Fibroblast of gingiva (primary cell): ENCODE measurements at places on chromosomes 7 and 10.

GRCh38 chr7:1534330-1535099 is 4.0 kb downstream of the MAFK start:
- DNase-seq: no peak

DNA sequence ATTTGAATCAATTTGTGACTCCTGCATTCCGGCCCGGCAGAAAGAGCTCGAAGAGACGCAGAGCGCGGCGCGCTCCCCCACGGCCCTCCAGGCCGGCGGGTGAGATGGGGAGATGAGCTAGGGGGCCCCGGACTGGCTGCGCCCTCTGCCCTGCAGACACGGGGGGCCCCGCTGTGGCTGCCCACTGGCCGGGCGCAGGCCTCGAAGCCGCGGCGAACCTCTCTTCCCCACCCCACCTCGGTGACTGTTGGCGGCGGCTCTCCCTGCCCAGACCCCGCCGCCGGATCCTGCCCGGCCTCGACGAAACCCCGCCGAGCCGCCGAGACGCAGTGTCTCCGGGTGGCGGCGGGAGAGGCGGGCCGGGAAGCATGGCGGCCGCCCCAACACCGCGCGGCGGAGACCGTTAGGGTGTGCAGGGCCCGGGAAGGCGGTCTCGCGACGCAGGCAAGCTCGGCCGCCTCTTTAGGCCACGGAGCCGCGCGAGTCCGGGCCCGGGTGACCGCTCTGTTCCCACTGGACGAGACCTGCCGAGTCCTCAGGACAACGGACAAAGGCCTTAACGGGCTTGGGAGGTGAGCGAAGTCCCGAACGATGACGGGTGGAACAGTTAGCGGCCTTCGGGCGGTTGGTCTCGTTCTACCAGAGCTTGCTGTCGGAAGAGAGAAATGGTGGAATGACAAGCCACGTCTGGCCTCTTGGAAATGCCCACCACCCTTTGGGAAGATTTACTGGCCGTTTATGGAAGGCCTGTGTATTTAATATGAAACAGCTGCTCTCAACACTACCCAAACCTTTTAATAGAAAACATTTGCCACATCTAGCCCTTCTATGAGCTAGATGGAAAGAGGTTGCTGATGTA is 24.3 kb downstream of the NUP42 start:
- no peak for DNase-seq

DNA sequence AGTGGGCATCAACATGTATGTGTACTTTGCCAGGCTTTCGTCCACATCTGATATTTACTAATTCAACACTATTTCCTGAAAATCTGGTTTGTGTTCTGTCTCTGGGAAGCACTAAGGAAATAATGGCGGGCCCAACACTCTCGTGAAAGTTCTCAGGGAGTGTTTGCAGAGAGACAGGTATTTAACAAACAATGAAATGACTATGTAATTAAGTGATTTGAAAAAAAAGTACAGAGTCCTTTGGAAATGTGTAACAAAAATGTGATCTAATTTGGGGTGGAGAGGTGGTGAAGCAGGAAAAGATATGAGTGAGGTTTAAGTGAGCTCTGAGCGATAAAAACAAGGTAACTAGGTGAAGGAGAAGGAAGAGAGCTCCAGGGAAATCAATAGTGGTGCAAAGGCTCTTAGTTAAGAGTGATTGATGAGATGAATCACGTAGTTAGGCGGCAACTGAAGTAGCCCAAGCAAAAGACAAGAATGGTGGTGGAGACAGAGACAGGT is 95.3 kb upstream of the DNAJB12 start:
- DNase-seq: no peak

- DNase-seq: peak; percentile 21
Measured at GRCh38 chr10:74683067-74683466, 143.3 kb upstream of the KAT6B start.

DNA sequence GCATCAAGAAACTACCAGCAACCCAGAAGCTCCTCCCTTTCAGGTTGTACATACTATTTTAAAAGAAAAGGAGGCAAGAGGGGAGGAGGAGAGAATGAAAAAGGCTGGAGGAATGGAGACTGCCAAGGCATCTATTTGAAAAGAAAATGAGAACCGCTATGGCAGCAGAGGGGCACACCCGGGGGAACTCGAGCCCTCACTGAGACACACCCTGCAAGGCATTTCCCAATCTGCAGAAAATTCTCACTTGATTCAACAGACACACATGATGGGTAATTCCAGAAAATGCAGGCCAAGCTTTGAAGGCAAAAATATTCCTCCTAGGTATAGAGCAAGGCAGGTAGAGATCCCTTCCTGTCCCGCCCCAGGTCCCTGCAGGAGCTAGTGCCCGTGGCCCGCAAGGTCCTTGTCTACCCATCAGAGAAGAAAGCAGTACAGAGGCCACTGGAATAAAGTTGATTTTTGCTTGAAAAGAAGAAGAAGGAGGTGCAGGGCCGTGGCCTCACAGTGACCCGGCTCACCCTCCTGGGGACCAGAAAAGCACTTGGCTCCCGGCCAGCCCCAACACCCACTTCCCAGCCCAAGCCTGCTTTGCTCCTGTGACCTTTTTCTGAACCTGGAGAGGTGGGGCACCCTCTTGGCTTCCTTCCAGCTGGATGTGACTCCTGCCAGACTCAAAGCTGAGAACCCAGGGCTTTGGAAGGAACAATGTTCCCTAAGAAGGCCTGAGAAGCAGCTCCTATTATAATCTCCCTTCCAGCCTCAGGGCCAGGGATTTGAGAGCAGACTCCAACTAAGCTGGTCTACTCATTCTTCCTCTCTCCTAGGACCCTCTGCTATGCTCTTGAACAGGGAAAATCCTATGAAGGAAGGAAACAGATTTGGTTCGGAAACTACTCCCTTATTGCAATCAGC is 6.2 kb upstream of the PIK3CG start:
- no peak for DNase-seq

DNA sequence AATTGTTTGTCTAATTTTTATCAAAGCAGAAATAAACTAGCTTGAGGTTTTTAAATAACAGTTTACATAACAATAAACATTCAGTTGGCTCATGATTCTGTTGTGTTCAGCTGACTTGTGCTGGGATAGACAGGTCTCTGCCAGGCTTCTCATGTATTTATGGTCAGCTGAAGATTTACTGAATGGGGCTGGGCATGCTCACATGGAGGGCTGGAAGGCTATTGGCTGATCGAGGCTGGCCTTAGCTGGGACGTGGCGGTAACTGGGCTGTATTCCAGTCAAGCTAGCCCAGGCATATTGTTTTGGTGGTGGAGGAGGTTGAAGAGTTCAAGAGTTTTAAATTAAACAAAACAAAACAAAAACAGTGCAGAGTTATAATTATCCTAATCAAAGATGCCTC is 251.0 kb upstream of the MTPN start:
- no peak for DNase-seq

- DNase-seq: no peak
Measured at GRCh38 chr7:69659983-69660382, 61.7 kb downstream of the AUTS2 start.

GRCh38 chr10:75272896-75273295 is 37.1 kb upstream of the COMTD1 start:
- DNase-seq: no peak

DNA sequence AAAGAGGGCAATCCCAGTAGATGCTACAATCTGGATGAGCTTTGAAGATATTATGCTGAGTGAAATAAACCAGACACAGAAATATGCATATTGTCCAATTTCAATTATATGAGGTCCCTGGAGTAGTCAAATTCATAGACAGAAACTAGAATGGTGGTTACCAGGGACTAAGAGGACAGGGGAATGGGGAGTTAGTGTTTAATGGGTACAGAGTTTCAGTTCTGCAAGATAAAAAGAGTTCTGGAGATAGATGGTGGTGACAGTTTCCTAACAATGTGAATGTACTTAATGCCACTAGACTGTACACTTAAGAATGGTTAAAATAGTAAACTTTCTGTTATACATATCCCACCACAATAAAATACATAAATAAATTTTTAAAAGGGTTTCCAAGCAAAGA is 236.6 kb downstream of the ELMO1 start:
- no peak for DNase-seq

GRCh38 chr10:122117475-122117874 is 128.5 kb downstream of the TACC2 start:
- no peak for DNase-seq

GRCh38 chr10:133440633-133441285 is 13.0 kb upstream of the SCART1 start:
- no peak for DNase-seq

GRCh38 chr7:69367780-69368179 is 230.5 kb upstream of the AUTS2 start:
- DNase-seq: no peak

GRCh38 chr7:131970602-131971001 is 414.2 kb upstream of the PODXL start:
- no peak for DNase-seq

- DNase-seq: no peak
Measured at GRCh38 chr10:59245686-59246085, 69.2 kb downstream of the PHYHIPL start.

- no peak for DNase-seq
Measured at GRCh38 chr10:114499630-114500190, 95.4 kb upstream of the AFAP1L2 start.

- no peak for DNase-seq
Measured at GRCh38 chr10:93250010-93250409, 176.3 kb downstream of the CYP26A1 start.

GRCh38 chr10:120253131-120253530 is 203.9 kb upstream of the PLPP4 start:
- DNase-seq: no peak

DNA sequence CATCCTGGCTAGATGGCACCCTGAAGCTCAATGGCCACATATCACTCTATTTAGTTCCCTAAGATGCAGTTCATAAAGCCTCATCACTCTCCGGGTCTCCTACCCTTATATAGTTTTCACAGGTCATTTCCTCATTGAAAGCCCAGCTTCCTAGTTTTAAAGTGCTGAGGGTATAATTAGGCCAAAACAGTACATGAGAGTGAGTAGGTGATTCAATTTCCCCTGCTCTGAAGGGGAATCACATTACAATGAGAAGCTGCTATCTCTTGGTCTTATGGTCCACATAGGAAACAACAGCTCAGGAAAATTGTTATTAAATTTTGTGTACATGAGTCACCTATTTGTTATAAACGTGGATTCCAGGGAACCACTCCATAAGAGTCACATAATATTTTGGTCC is 162.0 kb downstream of the SEMA3E start:
- no peak for DNase-seq

DNA sequence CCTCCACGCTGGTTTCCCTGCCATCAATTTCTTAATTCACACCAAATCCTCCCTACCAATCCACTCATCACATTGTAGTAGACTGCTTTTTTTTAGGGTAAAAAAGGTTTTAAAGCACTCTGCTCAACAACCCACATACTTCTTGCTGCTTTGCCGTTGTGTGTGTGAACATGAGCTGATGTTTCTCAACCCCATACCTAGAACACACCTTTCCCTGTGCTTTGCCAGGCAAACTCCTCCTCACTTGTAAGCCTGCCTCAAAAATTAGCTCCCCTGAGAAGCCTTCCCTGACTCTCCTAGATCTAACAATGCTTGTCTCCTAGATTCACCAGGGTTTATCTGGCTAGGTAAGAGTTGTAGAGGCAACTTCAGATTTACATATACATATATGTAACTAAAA is 119.0 kb upstream of the FAM133B start:
- DNase-seq: no peak

- no peak for DNase-seq
Measured at GRCh38 chr7:143042159-143042789, 9.9 kb upstream of the OR6V1 start.

GRCh38 chr10:119775529-119775928 is 49.7 kb downstream of the INPP5F start:
- DNase-seq: no peak

DNA sequence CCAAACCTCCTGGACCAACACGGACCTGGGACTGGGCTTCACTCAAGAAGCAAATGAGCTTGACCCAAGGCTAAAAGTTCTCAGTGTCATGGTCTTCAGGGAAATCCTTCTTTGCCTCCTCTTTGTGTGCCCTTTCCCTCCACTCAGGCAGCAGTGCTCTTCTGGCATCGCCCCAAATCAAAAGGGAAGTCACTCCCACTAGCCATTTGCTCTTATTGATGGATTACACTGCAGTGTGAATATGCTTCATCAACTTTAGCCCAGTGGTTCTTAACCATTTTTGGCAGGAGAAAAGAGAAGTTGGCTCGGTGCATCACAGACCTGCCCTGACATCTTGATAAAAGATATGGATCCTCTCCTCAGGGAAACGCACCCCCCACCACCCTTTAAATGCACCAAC is 19.2 kb upstream of the IKZF1 start:
- DNase-seq: no peak

GRCh38 chr10:61903221-61903927 is 1.9 kb downstream of the ARID5B start:
- DNase-seq: peak; percentile 62

DNA sequence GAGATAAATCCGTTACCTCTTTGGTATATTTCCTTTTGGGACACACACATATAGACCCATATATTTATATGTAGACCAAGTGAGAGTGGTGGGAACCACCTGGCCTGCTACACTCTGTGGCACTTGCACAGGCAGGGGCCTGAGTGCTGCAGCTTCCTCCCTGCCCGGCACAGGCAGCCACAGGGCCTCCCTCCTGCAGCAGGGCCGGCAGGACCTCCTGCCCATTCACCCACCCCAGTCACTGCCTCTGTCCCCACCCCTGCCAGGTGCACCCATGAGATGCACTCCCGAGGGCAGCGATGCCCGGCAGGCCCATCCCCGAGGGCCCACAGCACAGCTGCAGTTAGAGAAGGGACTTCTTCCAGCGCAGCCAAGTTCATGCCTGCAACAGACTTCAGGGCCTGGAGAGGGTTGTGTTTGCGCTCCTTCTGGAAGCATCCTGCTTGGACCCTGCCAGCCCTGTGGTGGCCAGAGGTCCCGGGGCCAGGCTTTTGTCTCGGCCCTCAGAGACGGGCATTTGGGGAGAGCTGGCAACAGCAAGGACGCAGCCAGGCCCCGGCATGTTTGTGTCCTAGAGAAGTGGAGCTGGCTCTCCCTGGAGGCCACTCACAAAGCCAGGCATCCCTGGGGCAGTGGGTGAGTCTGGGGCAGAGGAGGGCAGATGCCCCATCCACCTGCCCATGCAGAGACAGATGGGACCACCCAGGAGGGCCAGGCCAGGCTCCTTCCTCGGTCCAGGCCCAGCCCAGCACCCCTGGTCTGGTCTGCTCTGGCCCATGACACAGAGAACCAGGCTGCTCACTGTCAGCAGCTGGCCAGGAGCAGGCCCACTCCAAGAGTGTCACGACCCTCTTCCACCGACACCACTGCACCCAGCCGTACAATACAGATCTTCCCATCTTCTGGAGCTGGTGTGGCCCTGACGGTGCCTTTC is 41.4 kb downstream of the PWWP2B start:
- no peak for DNase-seq

DNA sequence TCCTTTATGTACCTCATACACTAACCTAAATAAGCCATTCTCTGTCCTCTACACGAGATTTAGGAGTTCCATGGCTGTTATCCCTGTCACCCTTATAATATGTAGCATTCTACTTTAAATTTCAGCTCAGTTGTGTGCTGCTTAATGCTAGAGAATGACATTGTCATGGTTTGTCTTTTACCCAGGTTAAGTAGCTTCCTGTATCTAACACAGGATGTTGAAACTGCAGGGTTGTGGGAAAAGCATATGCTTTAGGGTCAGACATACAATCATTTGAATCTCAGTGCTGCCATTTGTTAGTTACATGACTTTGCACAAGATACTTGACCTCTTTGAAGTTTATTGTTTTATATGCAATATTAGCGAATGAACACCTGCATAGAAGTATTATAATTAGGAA is 235.1 kb upstream of the CACNA2D1 start:
- no peak for DNase-seq
